GM19239 (cell line): ENCODE measurements at places on chromosomes 4 and X.

GRCh38 chr4:89334311-89334710 is 26.7 kb upstream of the GPRIN3 start:
- DNase-seq: no peak

GRCh38 chrX:104742355-104742754 is 176.4 kb downstream of the IL1RAPL2 start:
- no peak for DNase-seq

DNA sequence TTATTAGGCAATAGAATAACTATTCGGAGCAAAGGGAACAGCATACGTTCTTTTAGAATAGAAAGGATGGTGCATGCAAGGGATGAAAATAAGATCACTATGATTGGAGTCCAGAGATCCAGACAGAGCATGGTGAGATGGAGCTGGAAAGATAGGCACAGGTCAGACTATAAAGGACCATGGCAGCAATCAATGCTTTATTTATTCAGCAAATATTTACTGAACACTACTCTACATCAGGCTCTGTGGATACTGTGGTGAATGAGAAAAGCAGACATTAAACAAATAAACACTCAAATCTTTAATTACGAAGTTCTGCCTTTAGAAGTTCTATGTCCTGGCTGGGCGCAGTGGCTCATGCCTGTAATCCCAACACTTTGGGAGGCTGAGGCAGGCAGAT is 44.7 kb upstream of the ACSL4 start:
- no peak for DNase-seq

- no peak for DNase-seq
Observed at GRCh38 chr4:158823461-158823873, 54.6 kb downstream of the FNIP2 start.

DNA sequence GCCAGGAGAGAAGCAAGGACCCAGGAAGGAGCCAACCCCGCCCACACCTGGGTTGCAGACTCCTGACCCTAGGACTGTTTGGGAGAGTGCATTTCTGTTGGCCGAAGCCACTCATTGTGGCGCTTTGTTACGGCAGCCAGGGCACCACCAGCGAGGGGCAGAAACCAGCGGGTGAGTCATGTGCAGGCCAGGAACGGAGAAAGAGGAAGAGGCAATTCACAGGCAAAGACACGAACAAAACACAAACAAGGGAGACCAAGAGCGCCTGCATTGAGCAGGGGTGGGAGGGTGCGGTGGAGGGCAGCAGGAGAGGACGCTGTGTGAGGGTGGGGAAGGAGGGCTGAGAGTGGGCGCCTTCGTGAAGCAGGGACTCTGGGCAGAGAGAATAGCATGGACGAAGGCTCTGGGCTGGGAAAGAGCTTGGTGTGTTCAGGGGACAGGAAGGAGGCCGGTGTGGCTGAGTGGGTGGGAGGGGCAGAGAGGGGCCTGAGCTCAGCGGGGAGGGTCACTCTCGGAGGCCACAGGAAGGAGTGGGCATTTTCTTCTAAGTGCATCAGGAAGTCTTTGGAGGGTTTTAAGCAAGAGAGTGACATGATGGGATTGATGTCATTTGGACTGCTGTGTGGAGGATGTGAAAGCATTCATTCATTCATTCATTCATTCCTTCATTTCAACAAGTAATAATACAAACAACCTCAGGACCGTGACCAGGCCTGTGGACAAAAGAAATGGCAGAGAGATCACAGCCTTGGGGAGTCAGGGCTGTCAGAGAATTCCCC is 12.2 kb upstream of the WFS1 start:
- no peak for DNase-seq

DNA sequence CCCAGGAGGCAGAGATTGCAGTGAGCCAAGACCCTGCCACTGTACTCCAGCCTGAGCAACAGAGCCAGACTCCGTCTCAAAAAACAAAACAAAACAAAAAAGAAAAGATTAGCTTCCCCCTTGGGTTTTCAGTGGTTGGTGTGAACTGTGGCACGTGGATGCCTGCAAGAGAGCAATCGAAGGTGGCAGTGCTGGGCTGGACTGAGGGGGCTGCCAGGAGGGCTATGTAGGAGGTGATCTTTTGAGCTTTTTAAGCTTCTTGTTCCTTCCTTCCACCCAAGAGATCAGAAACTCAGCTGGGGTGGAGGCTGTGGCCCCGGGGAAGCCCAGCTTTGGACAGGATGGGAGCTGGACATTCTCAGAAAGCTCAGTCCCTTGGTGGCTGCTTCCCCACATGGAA is 49.6 kb downstream of the PRPS1 start:
- DNase-seq: no peak

DNA sequence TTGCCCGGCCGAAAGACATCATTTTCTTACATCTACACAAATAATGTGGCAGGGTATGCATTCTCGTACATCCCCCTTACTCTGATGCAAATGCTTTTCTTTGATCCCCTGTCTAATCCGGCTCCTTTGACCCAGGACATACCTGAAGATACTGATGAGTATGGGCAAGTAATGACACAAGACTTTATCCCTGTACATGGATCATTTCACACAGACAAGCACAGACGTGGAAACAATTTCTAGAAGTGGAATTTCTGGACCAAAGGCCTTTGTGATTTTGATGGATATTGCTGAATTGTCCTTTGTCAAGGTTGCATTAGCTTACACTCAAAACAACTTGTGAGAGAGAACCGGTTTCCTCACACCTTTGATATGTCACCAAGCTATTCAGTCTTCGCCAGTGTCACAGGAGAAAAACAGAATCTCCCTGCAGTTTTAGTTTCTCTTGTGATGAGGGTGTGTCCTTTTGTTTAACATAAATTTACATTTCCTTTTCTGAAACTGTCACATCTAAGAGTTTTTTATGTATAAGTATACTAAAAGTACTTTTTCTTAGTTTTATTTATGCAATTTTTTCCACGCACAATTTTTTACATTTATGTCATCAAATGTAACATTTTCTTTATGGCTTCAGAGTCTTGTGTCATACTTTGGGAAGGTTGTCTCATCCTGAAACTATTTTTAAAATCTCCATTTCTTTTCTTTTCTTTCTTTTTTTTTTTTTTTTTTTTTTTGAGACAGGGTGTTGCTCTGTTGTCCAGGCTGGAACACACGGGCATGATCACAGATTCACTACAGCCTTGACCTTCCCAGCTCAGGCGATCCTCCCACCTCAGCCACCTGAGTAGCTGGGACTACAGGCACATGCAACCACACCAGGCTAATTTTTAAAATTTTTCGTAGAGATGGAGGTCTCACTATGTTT is 25.2 kb downstream of the RWDD4 start:
- no peak for DNase-seq

GRCh38 chrX:50536955-50537354 is 66.3 kb upstream of the DGKK start:
- no peak for DNase-seq

- DNase-seq: no peak
Observed at GRCh38 chr4:25767877-25768725, 94.7 kb downstream of the SEL1L3 start.

DNA sequence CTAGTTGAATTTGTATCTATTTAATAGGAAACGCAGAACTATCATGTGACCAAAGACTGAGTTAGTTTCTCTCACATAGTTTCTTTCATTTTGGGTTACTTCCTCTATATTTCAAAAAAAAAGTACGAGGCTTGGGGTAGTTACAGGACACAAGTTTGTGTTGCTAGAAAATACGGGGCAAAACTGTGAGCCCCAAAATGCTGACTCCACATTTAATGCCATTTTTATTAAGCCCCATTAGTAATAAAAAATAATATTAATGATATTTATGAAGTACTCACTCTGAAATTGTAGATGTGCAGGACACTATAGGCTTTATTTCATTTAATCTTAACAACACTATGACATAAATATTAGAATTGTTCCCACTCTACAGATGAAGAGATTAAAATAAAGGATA is 268.6 kb downstream of the DTHD1 start:
- DNase-seq: no peak

DNA sequence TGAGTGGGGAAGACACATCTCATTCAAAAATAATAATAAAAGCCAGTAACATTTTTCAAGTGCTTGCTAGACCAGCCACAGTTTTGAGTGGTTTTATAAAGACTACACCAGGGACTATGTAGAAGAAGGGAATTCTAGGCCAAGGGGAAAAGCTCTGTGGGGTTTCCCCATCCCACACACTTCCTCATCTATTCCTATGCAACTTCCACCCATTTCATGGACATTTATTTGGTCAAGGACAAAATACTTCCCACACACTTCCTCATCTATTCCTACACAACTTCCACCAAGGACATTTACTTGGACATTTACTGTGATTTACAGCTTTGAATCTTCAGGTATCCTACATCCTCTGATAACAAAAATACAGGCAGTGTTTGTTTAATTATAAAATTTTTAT is 86.5 kb upstream of the KLF3 start:
- no peak for DNase-seq

DNA sequence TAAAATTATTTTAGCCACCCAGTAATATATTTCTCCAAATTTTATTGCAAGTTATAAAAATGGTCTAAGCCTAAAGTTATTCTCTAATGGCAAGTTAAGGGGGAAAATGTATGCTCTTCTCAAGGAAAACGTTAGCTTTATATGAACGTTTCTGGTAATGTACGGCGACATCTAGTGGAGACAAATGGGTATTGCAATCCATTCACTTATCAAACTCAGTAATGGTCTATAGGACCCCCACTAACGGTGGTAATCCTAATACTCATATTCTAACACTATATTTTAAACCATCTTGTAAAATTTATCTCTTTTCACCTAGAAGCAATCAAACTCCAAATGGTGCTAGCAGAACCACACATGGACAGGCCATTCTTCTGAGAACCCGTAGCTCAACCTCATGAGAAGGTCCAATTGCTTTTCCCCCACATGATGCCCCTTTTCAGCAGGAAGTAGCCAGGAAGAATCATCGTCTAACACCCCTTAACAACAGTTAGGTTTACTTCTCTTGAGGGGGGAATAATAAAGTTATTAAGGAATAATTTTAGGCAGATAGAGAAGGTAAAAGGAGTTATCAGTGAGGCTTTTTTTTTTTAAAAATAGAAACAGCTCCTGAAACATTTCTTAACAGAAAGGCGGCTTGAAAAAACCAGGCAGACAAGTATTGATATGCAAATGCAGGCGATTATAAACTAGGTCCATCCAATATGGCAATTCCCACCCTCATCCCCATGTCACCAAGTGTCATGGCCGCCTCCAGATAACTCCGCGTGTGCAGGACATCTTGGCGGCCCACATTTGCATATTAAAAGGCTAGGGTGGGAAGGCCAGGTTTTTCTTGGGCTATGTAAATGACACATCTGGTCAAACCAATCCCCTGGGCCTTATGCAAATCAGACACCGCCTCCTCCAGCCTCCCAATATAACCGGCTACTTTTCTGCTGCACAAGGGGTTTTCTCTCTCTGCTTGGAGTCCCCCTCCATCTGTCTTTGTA is 35.0 kb downstream of the NUDT11 start:
- DNase-seq: no peak

GRCh38 chr4:109207061-109207460 is 95.4 kb downstream of the COL25A1 start:
- DNase-seq: no peak

GRCh38 chrX:112734290-112734689 is 54.6 kb upstream of the LHFPL1 start:
- DNase-seq: no peak

- no peak for DNase-seq
Observed at GRCh38 chr4:69823481-69824186, 36.3 kb downstream of the SULT1E1 start.

DNA sequence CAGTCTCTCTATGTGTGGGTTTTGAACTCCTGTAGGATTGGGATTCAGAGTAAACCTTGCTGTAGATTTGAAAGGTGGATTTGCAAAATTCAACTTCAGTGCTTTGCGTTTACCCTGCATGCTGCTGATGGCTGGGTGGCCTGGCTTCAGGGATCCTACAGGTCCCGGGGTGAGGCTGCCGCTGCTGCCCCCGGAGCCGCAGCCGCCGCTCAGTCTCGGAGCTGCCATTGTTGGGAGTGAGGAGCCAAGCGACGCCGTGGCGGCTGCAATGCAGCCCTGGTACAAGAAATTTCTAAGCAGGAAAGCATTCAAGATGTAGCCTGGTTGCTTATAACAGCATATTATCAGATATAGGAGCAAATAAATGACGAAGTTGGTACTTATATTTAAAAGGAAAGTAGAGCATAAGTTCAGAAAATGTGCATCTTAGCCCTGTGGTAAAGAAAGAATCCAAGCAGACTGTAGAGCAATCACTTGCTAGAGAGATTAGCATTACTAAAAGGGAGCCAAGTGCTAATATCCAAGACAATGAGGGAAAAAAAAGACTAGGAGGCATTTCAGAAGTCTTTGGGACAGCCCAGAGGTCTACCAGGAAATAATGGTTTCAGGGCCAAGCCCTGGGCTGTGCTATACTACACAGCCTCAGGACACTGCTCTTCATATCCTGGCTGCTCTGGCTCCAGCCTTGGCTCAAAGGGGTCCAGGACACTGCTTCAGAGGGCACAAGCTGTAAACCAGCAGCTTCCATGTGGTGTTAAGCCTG is 36.9 kb upstream of the CHIC1 start:
- no peak for DNase-seq

DNA sequence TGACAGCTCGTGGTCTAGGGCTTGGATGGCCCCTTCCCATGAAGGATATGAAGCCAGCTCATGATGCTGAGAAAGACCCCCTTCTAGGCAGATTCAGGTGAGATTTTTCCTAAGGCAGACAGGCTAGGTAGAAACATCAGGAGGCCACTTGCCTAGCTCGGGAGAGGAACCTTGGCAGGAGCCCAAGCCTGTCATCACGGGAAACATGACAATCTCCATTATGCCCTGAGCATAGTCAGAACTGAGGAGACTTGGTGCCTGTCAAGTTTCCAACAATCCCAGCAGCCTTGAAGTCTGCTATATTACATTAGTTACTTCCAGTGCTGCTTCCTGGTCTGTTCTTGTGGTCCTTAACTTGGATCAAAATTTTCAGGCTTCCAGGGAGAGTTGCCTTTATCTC is 18.7 kb upstream of the WDR1 start:
- DNase-seq: no peak

DNA sequence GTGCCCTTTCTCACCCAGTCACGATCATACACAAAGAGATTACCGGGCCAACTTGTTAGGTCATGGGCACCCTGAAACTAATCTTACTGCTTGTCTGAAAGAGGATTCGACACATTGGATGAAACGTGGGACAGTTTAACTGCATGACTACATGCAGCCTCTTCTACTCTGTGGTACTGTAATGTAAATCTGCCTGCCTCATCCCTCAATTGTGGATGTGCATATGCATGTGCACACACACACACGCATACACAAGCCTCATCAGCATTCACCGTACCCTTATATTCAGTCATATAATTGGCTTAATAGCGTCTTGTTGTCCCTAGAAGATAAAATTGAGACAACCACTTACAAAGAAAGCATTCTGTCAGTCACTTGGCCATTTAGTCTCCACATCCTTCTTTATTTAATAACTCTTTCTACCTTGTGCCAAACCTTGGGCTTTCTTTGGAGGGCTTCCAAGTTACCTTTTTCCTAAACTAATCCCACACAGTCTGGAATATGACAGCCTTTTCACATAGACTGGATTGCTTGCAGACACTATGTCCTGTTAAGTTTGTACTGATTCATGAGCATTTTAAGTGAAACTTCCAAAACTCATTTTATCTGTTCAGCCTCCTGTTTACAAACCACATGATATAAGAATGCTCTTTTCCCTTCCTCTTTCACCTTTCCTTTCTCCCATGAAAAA is 132.9 kb downstream of the AFF2 start:
- DNase-seq: no peak
